ENCODE measurements at places on chromosomes 13 and 19.

DNA sequence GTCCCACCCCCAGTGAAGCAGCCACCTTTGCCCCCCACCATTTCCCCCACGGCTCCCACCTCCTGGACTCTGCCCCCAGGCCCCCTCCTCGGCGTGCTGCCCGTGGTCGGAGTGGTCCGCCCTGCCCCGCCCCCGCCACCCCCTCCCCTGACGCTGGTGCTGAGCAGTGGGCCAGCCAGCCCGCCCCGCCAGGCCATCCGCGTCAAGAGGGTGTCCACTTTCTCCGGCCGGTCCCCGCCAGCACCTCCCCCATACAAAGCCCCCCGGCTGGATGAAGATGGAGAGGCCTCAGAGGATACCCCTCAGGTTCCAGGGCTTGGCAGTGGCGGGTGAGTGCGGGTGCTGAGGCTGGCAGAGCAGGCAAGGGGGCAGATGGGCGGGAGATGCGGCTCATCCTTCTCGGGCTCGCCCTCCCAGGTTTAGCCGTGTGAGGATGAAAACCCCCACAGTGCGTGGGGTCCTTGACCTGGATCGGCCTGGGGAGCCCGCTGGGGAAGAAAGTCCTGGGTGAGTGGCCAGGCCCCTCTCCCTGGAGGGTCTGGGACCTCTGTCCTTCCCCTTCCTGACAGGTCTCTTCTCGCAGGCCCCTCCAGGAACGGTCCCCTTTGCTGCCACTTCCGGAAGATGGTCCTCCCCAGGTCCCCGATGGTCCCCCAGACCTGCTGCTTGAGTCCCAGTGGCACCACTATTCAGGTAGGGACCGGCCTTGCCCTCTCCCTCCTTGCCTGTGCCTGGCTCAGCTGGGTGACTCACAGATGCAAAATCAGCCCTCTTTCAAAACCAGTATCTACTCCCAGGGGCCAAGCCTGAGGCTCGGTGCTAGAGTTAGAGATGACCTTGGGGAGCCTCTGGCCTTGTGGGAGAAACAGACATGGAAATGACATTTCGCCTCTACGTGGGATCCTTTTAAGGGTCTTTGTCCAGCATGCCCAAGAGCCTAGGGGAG is 8.8 kb downstream of the IGFLR1 start:
- DNase-seq, result peak; percentile 11

DNA sequence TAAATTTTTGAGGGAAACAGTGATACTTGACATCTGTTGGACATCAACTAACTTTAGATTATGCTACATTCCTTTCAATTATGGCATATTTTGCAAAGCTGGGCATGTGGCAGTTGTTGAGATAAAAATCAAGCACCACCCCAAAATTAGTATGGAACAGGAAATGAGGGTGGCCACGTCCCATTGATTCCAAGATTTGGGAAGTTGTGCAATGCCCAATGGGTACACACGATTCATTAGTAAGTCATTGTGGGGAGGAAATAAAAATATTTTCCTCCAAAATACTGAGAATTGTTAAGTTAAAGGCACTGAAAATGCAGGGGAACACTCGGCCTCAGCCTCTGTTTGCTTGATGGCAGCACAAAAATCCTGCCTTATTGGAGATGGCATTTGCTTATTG is 7.6 kb downstream of the ERICH6B start:
- no peak for DNase-seq

- DNase-seq, result peak; percentile 33
These were observed 22.3 kb downstream of the NLRP11 start for GRCh38 chr19:55809381-55810058.

GRCh38 chr19:30227661-30228112 is 144.5 kb upstream of the ZNF536 start:
- DNase-seq, result peak; percentile 88

GRCh38 chr19:54436628-54437252 is 12.3 kb upstream of the LENG8 start:
- DNase-seq, result no peak

DNA sequence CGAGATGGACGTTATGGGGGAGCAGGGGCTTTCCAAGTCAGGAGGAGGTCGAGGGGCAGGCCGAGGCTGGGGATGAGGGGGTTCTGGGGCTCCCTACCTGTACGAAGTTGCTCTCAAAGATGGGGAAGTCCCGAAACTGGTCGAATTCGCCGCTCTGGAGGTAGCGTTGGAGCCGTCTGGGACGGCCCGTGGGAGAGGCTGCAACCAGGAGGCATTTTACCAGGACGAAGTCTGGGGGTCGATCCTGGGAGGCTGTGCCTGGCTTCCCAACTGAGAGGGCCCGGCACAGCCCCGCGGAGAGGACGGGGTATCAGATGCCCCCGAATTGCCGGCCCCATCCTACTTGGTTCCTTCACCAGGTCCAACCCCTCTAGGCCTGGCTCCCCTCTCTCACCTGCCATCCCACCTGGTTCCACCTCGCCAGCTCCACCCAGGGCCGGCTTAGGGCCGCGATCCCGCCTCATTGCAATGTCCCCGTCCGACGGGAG is 527 bp upstream of the EMC10 start:
- no peak for DNase-seq

DNA sequence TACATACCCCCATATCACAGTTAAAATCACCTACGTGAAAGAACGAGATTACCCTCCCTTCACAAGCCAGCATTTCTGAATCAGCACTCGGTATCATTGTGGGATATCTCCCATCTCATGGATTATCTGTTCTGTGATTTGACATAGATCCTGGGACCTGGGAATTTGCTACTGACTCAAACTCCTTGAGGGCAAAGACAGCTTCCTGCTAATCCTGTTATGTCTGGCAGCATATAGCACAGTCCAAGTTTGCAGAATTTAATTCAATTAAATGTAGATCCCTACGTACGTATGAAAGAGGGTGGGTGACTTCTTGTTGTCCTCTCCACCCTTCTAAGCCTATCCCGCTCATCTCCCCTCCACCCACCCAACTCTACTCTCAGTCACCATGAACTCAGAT is 476.5 kb downstream of the KLF5 start:
- DNase-seq, result no peak

DNA sequence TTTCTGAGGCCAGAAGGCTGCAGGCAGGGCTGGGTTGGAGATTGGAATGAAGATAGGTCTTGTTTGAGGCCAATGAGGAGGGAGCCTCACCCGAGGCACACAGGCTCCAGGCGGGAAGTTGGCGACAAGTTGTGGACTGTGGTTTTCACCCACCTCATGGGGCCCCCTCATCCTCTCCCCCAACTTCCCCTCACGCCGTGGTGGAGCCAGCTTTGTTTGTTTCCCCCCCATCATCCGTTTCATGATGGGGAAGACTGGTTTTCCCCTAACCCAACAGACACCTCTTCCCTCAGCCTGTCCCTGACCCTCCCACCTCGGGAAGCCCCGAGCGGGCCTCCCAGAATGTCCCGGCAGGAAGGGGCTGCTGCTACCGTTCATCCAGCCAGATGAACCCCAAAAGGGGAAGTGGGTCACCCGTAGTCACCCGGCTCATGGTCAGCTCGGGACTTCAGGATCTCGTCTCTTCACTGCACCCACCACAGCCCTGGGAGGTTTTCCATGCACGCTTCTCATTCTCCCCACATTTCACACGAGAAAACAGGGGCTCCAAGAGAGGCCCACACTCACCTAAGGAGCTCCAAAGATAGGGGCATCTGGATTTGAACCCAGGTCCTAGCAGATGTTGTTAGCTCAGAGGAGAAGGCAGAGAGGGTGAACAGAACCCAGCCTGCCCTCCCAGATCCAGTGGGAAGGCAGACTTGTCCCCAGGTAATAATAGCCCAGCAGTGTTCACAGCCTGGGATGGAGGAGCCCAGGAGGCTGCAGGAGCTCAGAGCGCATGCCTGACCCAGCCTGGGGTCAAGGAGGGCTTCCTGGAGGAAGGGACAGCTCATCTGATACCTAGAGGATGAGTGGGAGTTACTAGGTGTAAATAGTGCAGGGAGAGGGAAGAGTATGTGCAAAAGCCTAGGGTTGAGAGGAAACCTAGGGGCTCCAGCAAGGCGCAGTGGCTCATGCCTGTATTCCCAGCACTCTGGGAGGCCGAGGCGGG is 23.5 kb downstream of the CEACAM16 start:
- DNase-seq, result no peak

DNA sequence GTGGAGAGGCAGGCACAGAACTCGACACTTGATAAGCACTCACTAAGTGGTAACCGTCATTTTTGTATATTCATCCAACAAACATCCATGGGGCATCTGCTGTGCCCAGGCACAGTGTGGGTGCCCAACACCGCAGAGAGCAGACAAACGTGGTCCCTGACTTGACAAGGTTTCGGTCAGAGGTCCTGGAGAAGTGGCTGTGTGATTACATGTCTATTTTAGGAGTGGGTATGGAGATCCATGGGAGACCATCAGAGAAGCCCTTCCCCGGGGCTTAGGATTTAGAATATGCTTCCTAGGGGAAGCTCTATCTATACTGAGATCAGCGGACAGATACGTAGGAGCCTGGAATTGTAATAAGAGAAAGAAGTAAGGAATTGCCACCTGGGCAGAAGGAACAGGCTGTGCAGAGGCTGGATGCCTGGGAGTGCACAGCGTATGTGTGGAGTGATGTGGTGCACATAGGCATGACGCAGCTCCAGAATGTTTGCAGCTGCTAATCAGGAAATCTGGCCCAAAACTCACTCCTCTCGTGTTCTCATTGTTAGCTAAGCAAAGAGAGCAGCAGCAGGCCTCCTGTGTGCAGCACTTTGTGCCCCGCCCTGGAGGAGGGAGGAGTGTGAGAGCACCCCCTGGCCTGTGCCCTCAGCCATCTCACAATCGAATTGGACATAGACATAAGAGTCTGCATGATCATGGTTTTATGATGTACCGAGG is 23.0 kb upstream of the IRS2 start:
- no peak for DNase-seq

DNA sequence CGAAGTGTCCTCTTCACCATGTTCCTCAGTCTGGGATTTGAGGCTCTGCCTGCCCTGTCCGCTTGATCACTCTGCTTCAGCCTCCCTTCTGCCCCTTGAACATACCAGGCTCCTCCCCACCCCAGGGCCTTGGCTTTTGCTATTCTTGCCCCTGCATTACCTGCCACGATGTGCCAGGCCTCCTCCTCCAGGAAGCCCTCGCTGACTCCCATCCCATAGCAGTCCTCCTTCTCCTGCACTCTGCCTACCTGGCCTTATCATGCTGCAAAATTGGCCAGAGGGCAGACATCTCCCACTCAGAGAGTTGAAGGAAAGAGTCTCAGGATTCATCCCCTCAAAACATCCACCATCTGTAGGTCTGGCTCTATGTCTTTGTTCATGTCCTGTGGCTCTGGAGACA is 2.2 kb downstream of the YJEFN3 start:
- DNase-seq, result no peak

DNA sequence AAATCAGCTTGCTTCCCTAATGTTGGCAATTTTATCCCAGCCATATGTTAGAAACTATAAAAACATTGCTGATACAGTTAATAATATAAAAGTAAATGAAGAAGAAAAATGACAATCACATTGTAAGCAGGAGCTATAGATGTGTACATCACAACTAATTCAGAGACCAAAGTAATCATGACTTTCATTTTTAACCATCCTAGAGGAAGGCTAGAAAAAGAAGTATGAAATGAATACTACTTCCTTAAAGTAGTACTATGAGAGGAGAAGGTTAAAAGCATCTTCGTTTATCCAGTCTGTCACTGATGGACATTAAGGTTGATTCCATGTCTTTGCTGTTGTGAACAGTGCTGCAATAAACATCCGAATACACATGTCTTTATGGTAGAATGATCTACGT is 135.5 kb downstream of the IRS2 start:
- no peak for DNase-seq

Data from iPS-NIHi11 (cell line).